ENCODE measurements at places on chromosomes 11 and 22. TPM values are rescaled to one million over a fixed set of nuclear protein-coding genes. Genes with fewer than 3 reads are reported as not detected.

EFEMP2 gene
- total RNA-seq: 32.3 TPM

CDCA5 gene
- total RNA-seq: 97.8 TPM

HMOX1 gene
- 23.7 TPM for total RNA-seq

YAP1 gene
- 111 TPM for total RNA-seq

NEFH gene
- total RNA-seq: 5.1 TPM

LSP1 gene
- 2.6 TPM for total RNA-seq

DNA sequence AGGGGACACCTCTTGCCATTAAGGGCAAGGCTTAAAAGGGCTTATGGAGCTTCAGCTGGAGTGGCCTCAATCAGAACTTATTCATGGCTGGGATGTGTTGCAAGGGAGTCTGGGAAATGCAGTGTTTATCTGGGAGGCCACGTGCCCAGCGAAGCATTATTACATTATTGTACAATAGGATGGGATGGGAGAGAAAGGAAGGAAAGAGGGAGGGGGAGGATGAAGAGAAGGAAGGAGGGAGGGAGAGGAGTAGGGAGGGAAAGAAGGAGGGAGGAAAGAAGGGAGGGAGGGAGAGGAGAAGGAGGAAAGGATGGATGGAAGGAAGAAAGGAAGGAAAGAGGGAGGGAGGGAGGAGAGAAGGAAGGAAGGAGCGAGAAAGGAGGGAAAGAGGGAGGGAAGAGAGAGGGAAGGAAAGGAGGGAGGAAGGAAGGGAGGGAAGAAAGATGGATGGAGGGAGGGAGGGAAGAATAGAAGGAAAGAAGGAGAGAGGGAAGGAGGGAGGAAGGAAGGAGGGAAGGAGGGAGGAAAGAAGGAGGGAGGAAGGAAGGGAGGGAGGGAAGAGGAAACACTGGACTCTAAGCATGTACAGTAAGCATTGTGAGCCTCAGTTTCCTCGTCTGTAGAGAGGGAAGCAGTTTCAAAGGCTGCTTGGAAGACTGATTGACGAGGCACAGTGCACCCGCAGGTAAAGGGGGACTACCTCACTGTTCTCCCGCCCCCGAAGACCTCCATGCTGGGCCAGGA lies 62.2 kb downstream of the MYEOV start:
- DNase-seq: no peak
- H3K27ac ChIP-seq: no peak overlapping the region
- H3K4me3 ChIP-seq: no peak overlapping the region
- peaks cover 23% of the 10 kb centered on the region for H3K4me1 ChIP-seq
- no peaks in the 10 kb centered on the region for H3K27me3 ChIP-seq

GRCh38 chr11:15163136-15163535 lies 48.4 kb downstream of the INSC start:
- no peaks in the 10 kb centered on the region for H3K27me3 ChIP-seq
- H3K27ac ChIP-seq: no peak overlapping the region
- DNase-seq: no peak
- H3K4me1 ChIP-seq: peaks cover 6% of the 10 kb centered on the region
- H3K36me3 ChIP-seq: no peaks in the 10 kb centered on the region

GRCh38 chr11:64777449-64778222 lies 706 bp downstream of the SF1 start:
- peaks cover 26% of the 10 kb centered on the region for H3K4me1 ChIP-seq
- H3K27me3 ChIP-seq: no peaks in the 10 kb centered on the region
- peak overlapping the region; percentile 98 for H3K4me3 ChIP-seq
- peak overlapping the region; percentile 86 for H3K27ac ChIP-seq
- peaks cover 51% of the 10 kb centered on the region for H3K36me3 ChIP-seq

DNA sequence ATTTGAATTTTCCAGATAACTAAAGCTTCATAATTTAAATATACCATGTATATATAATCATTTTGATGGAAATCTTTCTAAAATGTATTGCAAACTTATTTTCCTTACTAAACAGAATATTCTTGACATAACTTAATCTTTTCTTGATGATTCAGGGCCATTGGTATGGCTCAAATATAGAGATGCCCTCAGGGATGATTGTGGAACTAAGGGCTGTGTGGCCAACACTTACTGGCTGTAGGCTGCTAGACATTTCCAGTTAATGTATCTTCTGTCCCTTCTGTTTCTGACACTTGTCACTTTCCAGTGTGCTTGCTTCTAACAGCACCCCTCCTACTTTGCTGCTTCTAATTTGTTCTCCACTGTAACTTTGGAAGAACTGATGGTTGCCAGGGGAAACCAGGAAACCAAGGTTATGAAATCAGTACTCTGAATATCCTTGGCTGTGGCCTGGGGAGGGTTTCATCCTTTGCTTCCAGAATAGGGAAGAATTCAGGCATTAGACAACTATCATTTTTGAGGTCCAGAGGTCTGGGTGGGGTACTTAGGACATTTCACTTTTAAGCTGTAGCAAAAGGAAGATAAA lies 697.2 kb downstream of the ETS1 start:
- H3K4me3 ChIP-seq: no peak overlapping the region
- no peak overlapping the region for H3K27ac ChIP-seq
- no peaks in the 10 kb centered on the region for H3K4me1 ChIP-seq
- no peak for DNase-seq
- H3K27me3 ChIP-seq: no peaks in the 10 kb centered on the region

DNA sequence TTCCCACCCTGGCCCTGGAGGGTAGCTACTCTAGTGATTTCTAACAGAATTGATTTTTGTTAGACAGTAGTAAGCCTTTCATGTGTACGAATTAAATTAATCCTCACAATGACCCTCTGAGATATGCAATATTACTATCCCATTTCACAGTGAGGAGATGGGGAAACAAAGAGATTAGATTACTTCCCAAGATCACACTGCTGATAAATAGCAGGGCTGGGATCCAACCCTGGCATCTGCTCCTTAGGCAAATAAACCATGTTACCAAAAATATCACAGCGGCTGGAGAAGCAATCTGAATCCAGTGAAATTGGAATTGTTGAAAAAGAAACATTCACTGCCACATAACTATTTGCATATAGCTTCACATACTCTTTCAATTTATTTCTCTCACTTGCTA lies 12.8 kb upstream of the CAVIN3 start:
- no peak overlapping the region for H3K4me3 ChIP-seq
- H3K36me3 ChIP-seq: no peaks in the 10 kb centered on the region
- H3K27me3 ChIP-seq: no peaks in the 10 kb centered on the region
- no peaks in the 10 kb centered on the region for H3K4me1 ChIP-seq

- peaks cover 36% of the 10 kb centered on the region for H3K4me1 ChIP-seq
- DNase-seq: no peak
Measured at GRCh38 chr22:32555581-32555980, 81.0 kb downstream of the FBXO7 start.

DNA sequence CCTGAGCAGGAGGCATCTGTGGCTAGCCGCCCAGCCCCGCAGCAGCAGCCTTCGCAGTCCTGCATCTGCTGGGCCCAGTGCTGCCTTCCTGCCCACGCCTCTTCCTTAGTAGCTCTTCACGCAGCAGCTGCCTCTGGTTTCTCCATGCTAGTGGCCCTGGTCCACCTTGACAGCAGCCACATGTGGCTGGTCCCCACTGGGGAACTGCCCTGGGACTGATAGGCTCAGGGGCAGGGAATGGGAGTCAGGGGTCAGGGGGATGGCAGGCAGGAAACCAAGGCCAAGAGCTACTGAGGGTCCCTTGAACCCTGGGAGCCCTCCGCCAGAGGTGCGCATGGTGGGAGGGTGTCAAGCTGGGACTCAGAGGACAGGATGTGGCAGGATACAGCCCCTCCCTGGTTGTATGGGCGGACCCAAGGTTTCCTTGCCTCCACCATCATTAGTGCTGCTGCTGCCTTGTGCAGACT lies 99.4 kb upstream of the PITPNB start:
- H3K36me3 ChIP-seq: no peaks in the 10 kb centered on the region
- no peaks in the 10 kb centered on the region for H3K27me3 ChIP-seq
- H3K4me3 ChIP-seq: no peak overlapping the region
- no peak overlapping the region for H3K27ac ChIP-seq
- DNase-seq: no peak
- H3K4me1 ChIP-seq: peaks cover 10% of the 10 kb centered on the region

DNA sequence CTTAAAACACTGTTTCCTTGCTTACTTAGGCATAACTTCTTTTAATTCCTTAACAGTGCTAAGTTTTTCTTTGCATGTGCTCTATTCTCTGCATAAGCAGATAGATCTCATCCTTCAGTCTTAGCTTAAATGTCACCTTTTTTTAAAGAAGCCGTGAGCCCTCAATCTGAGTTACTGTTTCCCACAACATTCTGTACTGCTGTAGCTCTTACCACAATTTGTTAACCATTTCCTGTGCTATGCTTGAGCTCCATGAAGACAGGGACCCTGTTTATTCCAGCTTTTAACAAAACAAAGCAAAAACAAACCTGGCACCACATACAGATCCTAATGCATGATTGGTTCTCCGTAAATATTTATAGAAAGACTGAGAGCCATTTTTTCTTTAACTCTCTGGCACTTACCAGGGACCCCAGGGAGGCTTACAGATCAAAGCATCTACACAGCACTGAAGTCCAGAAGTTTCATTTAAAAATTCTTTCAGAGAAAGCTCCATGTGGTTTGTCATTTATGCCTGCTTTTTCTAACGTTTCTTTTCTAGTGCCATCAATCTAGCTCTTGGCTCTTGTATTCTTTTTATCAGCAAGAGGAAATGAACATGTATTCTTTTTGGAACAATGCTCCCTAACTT lies 74.9 kb downstream of the DYNC2H1 start:
- DNase-seq: no peak
- H3K36me3 ChIP-seq: no peaks in the 10 kb centered on the region
- H3K27ac ChIP-seq: no peak overlapping the region
- no peaks in the 10 kb centered on the region for H3K27me3 ChIP-seq
- no peaks in the 10 kb centered on the region for H3K4me1 ChIP-seq
- no peak overlapping the region for H3K4me3 ChIP-seq

DNA sequence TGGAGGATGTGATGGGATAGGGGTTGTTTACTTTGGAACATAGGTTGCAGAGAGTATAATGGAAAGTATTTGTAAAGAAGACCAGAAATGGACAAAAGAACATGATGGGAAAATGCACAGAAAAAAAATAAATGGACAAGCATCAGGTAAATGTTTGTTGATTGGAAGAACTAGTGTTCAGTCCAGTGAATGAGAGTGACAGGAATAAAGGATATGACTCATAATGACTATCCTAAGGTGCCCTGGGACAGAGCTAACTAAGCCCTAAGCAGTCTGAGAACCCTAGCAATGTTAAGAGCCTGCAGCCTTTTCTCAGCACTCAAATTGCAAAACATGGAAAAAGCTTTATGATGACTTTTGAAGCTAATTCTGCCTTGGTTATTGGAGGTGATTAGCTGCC lies 732.8 kb upstream of the ANO5 start:
- no peaks in the 10 kb centered on the region for H3K27me3 ChIP-seq
- no peaks in the 10 kb centered on the region for H3K4me1 ChIP-seq
- no peak overlapping the region for H3K4me3 ChIP-seq

DNA sequence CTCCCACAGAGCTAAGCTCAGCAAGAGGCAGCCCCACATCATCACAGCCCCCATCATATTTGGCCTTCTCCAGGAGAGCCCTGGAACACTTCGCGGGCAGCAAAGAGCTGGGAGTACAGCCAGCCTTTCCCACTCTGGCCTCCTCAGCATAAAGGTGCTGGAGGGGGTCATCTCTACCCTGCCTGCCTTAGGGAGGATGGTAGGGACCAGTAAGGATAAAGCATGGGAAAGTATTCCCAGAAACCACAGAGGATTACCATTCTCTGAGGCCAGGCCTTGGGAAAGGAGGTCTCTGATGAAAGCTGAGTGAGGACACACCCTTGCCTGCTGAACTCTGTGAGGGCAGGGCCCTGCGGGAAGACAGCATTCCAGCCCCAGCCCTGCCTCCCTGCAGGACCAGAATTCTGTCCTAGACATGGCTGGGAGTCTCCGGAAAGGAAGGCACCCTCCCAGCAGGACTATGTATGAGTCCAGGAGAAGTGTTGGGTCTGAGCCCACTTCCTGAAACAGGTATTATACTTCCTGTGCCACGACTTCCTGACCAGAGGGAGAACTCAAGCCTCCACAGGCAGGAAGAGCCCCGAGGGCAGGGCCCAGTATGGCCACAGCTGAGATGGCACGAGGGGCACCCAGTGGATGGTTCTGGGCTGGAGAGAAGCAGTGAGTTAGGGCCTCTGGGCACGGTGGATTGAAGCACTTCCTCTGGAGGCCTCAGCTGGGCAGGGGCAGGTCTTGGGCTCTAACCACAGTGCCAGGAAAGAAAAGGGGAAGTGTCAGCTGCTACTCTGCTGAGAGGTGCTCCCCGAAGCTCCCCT lies 12.9 kb upstream of the CASTOR1 start:
- H3K36me3 ChIP-seq: peaks cover 16% of the 10 kb centered on the region
- no peaks in the 10 kb centered on the region for H3K27me3 ChIP-seq
- peak; percentile 95 for DNase-seq
- peak overlapping the region; percentile 95 for H3K27ac ChIP-seq

GRCh38 chr22:43381693-43382092 lies 30.1 kb upstream of the MPPED1 start:
- peaks cover 94% of the 10 kb centered on the region for H3K27me3 ChIP-seq
- H3K4me3 ChIP-seq: no peak overlapping the region
- DNase-seq: no peak
- H3K36me3 ChIP-seq: no peaks in the 10 kb centered on the region

DNA sequence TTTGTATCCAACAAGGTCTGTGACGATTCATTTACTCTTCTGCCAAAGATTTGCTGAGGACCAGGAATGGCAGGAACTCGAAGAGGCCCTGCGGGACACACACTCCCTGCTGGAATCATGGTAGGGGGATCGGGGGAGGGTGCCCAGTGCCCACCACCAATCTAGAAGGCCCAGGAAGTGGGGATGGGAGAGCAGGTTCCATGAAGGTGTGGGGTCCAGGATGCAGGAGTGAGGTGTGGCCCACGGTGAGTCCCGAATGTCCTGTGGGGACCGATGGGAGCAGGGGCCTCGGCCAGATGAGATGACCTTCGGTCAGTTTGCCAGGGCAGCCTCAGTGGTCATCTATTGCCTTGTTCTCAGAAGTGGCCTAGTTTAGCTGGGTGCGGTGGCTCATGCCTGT lies 492.7 kb downstream of the BRD1 start:
- H3K27ac ChIP-seq: no peak overlapping the region
- peaks cover 99% of the 10 kb centered on the region for H3K27me3 ChIP-seq
- no peak overlapping the region for H3K4me3 ChIP-seq
- no peaks in the 10 kb centered on the region for H3K4me1 ChIP-seq
- H3K36me3 ChIP-seq: no peaks in the 10 kb centered on the region
- DNase-seq: no peak
